Renal cortex interstitium (tissue), 15 donors: ENCODE measurements at places on chromosomes 7 and 10. TPM values are rescaled to one million over a fixed set of nuclear protein-coding genes. Genes with fewer than 3 reads are reported as not detected.

DNA sequence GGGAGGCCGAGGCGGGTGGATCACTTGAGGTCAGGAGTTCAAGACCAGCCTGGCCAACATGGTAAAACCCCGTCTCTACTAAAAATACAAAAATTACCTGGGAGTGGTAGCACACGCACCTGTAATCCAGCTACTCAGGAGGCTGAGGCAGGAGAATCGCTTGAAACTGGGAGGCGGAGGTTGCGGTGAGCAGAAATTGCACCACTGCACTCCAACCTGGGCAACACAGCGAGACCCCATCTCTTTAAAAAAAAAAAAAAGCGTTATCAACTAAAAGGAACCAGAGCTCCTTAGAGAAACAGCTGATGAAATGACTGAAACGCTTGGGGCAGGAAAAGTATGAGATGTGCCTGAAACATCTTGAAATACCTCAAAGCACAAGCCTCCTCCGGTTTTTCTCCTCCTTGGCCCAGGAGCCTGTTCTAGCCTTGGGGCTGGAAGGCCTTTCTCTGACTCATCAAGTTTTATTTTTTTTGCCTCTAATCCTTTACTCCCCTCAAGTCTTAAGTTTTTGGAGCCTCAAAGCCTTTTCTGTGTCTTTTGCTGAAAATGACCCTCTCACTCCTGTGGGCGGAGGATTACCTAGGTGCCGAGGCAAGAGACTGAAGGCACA is 2.6 kb upstream of the METTL27 start:
- DNase-seq = no peak

- DNase-seq = no peak
Measured at GRCh38 chr7:140922741-140923345, 1.9 kb downstream of the BRAF start.

The CAV2 gene
- 24.9 TPM for polyA plus RNA-seq

The MYH16 gene
- not detected for polyA plus RNA-seq

The CNTNAP2 gene
- 26.6 TPM for polyA plus RNA-seq

The ARHGAP19 gene
- polyA plus RNA-seq = 28.7 TPM

The ZNF716 gene
- polyA plus RNA-seq = 0.11 TPM
